ENCODE measurements at places on chromosomes 6 and 20.
A peak's percentile ranks its signal among the peaks of the same experiment; 100 is the strongest.

- no peak for DNase-seq
Measured at GRCh38 chr20:38680500-38681306, 43.6 kb upstream of the SLC32A1 start.

DNA sequence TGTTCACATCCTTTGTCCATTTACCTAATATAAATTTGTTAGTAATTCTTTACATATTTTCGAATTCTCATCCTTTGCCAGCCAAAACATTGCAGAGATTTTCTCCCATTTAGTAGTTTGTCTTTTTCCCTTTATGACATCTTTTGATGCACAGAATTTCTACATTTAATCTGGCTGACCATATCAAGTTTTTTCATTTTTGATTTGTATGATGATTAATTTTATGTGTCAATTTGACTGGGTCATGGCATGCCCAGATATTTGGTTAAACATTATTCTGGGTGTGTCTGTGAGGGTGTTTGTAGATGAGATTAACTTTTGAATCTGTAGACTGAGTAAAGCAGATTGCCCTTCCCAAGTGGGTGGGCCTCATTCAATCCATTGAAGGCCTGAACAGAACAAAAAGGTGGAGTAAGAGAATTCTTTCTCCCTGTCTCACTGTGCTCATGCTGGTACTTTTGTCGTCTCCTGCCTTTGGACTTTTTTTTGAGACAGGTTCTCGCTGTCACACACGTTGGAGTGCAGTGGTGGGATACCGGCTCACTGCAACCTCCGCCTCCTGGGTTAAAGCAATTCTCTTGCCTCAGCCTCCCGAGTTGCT, 72.1 kb upstream of the EPB41L1 start:
- DNase-seq, result no peak

DNA sequence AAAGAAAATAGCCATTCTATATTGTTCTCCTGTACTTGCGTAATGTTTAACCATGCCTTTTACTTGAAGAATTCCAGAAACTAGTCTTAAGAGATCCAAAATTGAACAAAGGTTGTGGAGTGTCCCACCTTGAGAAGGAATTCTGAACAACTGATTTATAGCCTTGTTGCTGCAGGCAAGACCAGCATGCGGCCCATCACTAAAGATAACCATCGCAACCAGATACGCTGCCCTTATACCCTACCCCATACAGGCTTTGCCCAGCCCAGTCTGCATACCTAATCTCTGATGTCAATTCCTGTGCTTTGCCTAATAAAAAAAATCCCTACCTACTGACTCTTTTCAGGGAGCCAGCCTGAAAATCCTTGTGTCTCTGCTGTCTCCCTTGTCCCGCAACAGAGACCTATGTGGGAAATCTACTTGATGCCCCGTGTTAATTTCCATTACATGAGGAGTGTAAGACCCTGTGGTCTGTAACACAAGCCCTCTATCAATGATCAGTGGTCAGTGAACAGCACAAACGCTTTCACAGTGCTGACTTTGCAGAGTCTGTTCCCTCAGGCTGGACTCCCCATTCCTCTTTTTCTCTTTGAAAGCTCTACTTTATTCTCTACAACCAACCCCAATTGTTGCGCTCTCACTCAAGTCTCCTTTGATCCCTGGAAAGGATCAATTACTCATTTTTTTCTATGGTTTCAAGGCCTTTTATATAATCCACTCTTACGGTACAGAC, 125.7 kb upstream of the BTBD3 start:
- no peak for DNase-seq

DNA sequence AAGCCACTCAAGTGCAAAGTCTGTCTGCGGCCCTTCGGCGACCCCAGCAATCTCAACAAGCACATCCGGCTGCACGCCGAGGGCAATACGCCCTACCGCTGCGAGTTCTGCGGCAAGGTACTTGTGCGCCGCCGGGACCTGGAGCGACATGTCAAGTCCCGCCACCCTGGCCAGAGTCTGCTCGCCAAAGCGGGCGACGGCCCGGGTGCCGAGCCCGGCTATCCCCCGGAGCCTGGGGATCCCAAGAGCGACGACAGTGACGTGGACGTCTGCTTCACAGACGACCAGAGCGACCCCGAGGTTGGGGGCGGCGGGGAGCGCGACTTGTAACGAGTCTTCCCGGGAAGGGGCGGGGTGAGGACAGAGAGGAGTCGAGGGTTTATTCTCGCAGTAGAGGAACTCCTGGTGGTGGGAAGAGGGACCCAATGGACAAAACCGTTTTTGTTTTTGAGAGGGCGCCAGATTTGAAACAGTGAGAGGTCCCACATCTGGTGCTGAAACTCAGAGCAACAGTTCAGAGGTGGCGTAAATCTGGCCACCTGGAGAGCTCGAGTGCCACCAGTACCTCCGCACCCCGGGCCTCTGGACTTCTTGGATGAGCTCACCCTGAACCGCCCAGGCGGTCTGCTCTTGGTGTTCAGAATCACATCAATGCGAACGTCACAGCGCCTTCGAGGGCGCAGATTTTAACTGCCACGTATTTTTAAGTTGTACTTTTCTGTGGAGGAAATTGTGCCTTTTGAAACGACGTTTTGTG, 8.0 kb downstream of the PRDM13 start:
- DNase-seq, result no peak

DNA sequence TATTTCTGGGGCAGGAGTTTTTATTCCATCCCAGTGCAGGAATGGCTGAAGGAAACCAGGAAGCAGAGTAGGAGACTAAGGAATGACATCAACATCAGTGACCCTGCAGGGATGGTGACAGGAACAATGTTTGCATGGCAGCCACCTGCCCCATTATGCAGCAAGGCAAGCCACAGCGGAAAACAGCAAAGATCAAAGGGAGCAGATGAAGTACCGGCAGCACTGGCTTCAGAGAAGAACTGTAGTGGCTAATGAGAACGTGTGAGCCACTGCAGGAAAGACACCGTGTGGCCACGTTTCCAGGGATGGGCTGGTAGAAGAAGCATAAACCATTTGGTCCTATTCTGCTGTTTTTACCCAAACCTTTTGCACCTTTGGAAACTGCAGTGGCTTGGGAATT, 52.9 kb upstream of the TAB2 start:
- no peak for DNase-seq

DNA sequence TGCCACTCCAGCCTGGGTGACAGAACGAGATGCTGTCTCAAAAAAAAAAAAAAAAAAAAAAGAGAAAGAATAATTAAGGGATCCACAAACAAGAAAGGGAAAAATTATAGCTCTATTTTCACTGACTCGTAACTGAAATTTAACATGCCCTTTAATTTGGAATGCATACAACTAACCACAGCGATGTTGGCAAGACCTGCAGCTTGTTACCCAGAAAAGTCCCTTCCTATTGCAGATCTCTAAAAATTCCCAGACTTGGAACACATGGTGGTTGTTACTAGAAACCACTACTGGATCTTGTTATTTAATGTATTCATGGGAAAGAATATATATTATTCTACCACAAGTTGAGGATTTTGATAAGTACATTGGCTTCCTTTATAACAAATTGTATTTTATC, 27.8 kb upstream of the SMIM28 start:
- no peak for DNase-seq

DNA sequence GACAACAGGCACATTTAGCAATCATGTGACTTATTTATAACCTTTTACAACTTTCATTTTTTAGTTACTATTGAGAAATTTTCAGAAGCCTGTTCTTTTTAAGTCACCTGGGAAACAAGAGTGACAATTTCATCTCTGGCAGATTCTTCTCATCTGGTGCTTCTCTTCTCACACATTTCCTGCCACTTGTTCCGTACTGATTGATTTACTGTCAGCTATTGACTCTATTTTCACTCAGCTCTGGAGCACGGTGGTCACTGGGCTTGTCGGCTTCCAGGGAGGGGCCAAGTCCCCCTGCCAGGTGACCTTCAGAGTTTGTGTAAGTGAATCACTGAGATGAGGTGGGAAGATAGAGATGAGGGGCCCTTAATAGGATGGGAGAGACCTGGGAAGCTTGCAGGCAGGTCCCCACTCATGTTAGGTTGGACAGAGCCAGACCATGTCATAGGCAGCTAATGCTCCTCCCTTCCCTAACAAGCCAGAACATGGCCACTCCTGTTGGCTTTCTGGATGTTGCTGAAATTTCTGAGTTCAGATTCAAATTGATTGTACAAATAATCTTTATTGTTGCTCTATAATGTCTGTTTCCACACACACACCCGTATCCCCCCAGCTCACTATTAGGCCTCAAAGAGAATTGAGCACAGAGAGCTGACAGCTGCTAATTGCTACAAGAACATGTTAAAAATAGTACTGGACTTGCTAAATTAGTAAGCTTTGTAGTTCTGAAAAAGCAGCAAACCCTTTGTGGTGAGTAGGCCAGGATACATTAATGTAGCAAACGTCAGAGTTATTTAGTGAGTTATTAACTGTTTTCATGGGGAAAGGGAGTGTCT, 13.3 kb downstream of the DUSP22 start:
- DNase-seq, result no peak

GRCh38 chr20:38369389-38369788, 23.1 kb downstream of the LBP start:
- DNase-seq, result no peak

DNA sequence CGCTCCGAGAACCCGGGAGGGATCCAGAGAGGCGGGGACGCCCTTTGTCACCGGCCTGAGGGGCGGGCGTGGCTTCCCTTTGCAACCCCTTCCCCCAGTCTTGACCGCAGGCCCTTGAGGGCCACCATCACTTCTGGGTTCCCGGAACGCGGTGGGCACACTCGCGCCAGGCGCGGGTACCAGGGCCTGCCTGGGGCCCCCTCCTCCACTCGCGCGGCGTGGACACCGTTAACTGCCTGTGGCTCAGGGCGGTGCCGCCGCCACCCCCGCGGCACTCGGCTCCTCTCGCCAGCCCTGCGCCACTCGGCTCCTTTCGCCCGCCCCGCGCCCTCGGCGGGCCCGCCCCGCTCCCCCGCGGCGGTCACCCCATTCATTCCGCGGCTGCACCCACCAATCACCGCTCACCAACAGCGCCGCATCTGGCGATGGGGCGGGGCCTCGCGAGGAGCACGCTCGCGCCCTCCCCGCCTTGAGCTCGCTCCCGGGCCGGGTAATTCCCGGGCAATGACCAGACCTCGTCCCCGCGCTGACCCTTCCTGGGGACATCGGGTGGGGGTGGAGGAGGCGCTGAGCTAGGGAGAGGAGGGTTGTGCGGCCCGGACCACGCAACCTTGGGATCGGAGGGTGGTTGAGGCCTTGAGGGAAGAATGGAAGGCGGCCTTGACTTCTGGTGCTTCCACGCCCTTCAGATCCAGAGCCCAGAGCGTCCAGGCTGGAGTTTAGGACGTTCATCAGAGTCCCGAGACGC, 10.5 kb upstream of the ELOVL5 start:
- peak; percentile 79 for DNase-seq

DNA sequence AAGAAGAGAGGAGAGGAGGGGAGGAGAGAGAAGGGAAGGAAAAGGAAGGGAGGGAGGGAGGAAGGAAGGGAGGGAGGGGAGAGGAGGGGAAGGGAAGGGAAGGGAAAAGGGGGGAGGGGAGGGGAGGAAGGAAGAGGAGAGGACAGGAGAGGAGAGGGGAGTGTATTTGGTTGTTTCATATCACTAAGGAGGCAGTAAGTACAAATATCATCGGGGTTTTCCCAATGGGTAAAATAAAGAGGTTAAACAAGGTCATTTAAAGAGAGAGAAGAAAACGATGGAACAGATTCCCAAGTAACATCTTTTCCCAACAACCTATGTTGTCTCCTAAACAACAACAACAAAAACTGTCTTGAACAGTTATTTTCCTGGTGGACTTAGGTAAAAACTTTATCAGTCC, 43.6 kb downstream of the MBOAT1 start:
- no peak for DNase-seq

- no peak for DNase-seq
Measured at GRCh38 chr20:33551778-33552177, 61.9 kb downstream of the CBFA2T2 start.

GRCh38 chr6:127134136-127134535, 15.7 kb downstream of the RSPO3 start:
- no peak for DNase-seq

DNA sequence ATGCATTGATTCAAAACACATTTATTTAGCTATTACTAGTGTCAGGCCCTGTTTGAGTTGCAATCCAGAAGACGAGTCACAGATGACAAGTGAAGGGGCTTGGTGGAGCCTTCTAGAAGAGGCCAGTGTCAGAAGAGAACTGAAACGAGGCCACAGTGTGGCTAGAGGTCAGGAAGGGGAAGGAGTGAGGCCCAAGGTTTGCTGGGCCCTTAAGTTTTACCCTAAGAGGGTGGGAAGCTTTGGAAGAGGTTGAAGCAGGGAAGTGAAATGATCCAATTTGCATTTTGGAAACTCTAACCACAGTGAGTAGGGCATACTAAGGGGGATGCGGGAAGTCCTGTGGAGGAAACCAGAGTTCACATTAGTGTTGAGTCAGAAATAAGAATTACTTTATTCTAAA, 25.0 kb downstream of the TTK start:
- DNase-seq, result no peak

GRCh38 chr20:1108437-1108920, 9.9 kb upstream of the PSMF1 start:
- DNase-seq, result peak; percentile 39

- no peak for DNase-seq
Measured at GRCh38 chr6:47836639-47837038, 54.8 kb downstream of the OPN5 start.

GRCh38 chr6:53230775-53231467, 82.3 kb upstream of the GCM1 start:
- no peak for DNase-seq

DNA sequence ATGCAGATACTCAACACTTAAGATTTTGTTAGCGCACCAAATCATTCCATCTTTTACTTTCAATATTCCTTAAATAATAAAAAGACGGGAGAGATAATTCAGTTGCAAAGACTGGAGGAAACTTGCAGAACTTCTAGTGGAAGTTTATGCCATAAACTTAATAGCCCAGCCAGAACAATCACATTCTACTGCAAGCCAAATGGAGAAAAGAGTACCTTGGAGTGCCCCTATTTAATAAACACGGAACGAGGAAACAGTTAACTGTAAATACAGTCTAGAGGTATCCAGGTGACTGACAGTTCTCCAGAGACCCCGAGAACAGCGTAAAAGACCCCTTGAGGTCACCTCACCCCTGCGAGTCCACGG, 635 bp downstream of the SLC35B3 start:
- DNase-seq, result no peak

- DNase-seq, result no peak
Measured at GRCh38 chr6:111731456-111732195, 125.9 kb upstream of the TRAF3IP2 start.

GRCh38 chr20:25036331-25036936, 21.5 kb downstream of the ACSS1 start:
- DNase-seq, result no peak
